ENCODE measurements at places on chromosomes 7 and 10.
A peak's percentile ranks its signal among the peaks of the same experiment; 100 is the strongest.

DNA sequence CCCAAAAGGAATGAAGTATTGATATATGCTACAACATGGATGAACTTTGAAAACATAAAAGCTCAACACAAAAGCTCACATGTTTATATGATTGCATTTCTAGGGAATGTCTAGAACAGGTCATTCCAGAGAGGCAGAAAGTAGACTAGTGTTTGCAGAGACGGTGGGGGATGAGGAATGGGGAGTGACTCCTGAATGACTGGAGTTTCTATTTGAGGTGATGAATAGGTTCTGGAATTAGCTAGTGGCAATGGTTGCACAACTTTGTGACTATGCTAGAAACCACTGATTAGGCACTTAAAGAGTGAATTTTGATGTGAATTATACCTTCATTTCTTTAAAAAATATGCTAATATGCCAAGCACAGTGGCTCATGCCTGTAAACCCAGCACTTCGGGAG lies 6.9 kb downstream of the KPNA7 start:
- DNase-seq, result peak; percentile 86

GRCh38 chr10:14407567-14407966 lies 76.8 kb upstream of the FRMD4A start:
- no peak for DNase-seq

GRCh38 chr10:22849077-22849805 lies 78.6 kb upstream of the ARMC3 start:
- DNase-seq, result no peak

GRCh38 chr7:111953611-111954010 lies 252.6 kb downstream of the DOCK4 start:
- no peak for DNase-seq

DNA sequence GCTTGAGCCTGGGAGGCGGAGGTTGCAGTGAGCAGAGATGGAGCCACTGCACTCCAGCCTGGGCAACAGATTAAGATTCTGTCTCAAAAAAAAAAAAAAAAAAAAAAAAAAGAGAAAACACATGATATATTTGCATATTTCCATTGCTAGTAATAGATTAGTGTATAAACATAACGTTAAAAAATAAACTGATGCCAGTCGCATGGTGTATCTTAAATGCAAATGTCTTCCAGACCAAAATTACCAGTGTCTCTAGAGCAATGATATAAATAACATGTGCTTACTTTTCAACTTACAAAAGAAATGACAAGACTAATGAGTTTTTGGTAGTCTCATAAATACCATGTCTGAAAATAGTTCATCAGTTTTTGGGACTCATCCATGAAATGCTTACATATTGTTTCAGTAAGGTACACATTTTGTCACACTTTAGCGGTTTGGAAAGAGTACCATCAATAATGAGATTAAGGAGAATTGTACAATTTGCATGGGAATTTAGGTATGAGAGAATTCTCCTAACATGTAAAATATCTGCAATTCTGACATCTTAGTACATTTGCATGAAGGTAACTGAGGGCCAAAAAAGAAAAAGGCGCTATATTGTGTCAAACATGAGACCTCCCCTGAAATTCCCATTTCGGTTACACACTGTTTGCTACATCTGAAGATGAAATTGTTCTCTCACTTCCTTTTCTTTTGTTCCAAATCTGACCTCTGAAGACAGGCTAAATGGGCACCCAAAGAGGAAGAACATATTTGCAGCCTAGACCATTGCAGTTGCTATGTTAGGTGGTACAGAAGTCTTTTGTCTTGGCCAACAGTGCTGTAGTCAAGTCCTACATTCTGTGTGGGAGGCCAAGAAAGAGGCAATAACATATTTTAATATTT lies 51.5 kb upstream of the PIP4K2A start:
- no peak for DNase-seq

GRCh38 chr10:51620131-51620530 lies 79.3 kb downstream of the CSTF2T start:
- no peak for DNase-seq

GRCh38 chr10:4051011-4051640 lies 266.1 kb upstream of the KLF6 start:
- no peak for DNase-seq

DNA sequence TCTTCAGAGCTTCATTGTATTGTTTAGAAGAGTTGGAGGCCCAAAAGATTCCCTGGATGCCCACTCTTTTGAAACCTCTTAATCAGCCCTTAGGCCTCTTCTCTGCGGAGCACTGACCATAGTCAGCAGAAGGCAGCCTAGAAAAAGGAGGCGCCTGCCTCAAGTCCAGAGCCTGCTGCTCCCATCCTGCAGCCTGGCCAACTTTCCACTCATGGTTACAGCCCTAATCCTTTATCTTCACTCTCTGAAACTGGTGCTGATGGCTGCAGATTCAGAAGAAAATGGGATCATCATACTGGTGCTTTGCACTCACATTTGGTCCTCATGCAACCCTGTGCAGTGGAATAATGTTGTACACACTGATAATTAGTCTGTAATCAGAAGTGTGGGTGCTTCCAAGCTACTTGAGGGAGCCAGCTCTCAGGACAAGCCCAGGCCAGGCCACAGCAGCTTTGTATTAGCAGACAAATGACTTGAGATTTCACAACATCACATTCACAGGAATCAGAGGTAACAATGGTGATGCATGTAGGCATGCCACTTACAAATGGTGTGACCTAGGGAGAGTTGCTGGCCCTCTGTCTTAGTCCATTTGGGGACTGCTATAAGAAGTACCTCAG lies 272.9 kb downstream of the GALNT17 start:
- no peak for DNase-seq

- no peak for DNase-seq
These were observed 31.0 kb downstream of the HHEX start for GRCh38 chr10:92720831-92721165.

DNA sequence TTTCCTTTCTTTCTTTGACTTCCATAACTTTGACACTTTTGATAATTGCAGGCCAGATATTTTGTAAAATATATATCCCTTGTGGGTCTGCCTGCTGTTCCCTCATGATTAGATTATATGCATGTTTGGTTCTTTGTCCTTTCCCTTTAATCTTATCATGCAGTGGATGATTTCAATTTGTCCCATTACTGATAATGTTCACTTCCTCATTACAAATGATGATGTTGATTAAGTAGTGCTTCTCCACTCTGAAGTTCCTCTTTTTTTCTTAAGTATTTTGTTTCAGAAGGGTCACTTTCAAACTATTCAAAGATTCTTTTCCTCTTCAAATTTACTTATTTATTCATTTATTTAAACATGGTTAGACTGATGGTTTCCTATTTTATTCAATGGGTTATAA lies 898.1 kb downstream of the XPNPEP1 start:
- no peak for DNase-seq

- no peak for DNase-seq
These were observed 18.3 kb upstream of the ST8SIA6 start for GRCh38 chr10:17472481-17473227.

DNA sequence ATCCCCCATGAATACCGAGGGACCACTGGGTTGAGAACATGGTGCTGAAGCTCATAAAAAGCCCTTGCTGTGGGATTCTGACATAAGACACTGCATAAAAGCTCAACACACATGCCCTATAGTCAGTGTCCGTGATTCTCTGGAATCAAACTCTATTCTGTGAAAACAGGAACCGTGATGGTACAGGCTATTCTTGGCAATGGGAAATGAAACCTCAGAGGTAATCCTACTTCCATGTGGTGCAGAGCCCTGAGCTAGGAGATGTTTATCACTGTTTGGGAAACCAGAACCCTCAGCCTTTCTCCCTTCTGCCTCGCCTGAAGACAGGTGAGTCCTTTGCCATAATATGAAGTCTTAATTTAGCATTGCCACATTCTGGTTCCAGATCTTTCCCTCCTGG lies 80.8 kb upstream of the PRSS1 start:
- DNase-seq, result no peak

GRCh38 chr7:15652776-15653290 lies 33.6 kb downstream of the MEOX2 start:
- no peak for DNase-seq

- DNase-seq, result no peak
These were observed 15.1 kb downstream of the LRRTM3 start for GRCh38 chr10:66940965-66941364.

GRCh38 chr7:84738583-84739150 lies 448.2 kb downstream of the SEMA3D start:
- no peak for DNase-seq

DNA sequence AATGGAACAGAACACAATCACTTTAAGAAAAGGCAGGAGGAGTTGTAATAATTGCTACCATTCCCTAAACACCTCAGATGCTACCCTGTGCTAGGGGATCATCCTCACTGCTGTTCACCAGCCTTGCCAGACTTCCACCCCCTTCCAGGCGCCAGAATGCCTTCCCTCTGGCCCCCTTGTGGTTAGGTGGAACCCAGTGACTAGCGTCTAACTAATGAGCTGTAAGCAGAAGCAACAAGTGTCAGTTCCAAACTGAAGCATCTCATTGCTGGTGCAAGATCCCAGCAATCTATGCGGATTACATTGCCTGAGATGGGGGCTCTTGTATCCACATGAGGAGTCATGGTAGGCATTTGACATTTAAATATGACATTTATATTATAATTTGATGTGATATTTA lies 86.6 kb downstream of the FRMD4A start:
- no peak for DNase-seq

GRCh38 chr10:84996580-84996979 lies 668.2 kb downstream of the CCSER2 start:
- DNase-seq, result no peak

DNA sequence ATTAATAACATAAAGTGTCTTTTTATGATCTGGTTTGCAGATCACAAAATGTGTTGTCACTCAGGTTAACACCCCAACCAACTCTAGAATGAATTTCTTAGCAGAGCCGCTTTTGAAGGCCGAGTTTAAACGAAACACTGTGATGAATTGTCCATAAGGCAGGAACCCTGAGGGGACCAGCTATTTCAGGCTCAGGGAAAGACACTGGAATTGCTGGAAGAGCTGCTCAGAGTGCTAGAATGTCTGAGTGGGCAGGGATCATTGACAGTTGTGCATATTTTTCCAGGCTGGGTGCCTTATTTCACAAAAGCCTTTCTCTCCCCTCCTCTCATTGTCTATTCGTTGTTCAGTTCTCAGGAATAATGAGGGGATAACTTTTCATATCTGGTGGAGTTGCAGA lies 68.7 kb upstream of the PRKG1 start:
- no peak for DNase-seq

DNA sequence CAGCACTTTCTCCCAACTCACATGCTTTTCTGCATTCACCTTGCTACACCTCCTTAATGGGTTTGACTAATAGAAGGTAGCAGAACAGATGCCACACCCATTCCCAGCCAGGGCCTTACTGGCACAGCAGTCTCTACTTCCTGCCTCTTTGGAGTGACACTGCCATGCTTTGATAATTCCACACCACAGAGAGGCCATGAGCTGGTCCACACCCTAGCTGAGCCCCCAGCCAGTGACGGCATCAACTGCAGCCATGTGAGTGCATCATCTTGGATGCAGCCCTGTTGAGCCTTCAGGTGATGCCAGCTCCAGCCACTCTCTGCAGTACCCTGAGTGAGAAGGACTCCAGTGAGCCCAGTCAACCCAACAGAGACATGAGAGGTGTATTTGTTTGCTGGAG lies 27.5 kb upstream of the EZH2 start:
- DNase-seq, result no peak

DNA sequence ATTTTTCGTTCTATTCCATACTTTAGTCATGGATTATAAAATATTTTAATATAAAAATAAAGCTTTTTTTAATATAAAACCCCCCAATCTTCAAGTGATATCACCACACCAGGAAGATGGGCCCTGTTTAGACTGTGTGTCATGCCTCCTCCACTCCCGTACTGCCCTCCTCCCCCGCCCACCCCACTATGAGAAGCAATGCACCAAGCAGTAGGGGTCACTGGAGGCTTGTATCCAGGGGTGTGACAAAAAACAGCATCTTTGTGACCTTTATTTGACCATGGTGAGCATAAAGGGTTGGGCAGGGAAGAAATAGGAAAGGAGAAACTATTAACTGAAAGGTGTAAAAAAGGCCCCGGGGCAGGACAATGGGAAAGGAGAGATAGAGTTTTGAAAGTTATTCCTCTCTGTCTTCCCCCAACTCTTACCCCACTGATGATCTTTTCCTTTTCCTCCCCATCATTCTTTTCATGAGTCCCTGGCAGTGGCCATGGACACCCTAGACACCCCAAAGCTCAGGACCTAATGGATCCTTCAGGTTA lies 3.5 kb downstream of the PITX3 start:
- DNase-seq, result no peak

DNA sequence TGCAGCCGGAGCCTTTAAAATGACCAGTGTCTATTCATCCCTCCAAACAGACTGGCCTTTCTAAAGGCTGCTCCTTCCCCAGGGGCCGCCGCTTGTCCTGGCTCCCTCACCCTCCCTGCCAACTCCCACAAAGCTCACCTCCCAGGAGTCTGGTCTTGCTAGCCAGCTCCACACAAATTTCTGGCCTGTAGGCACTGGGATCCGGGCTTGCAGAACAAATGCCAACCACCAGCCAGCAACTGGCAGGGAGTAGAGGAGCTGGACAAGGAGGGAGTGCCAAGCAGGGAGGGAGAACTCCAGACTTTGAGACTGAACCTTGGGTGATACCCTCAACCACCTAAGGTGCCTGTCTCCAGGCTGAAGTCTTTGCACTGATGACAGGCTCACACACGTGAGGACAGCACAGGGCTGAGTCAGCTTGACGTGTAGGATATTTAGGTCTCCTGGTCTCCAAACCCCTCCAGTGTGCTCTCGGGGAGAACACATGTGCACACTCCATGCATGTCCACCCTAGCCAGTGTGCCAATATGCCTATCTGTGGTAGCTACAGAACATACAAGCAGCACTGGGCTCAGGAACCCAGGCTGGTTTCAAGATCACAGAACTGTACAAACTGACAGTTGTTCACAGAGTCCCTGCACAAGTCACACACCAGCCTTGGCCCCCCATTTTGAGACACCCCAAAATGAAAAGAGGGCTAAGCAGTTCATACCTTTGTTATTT lies 6.0 kb downstream of the PAX2 start:
- DNase-seq, result no peak

DNA sequence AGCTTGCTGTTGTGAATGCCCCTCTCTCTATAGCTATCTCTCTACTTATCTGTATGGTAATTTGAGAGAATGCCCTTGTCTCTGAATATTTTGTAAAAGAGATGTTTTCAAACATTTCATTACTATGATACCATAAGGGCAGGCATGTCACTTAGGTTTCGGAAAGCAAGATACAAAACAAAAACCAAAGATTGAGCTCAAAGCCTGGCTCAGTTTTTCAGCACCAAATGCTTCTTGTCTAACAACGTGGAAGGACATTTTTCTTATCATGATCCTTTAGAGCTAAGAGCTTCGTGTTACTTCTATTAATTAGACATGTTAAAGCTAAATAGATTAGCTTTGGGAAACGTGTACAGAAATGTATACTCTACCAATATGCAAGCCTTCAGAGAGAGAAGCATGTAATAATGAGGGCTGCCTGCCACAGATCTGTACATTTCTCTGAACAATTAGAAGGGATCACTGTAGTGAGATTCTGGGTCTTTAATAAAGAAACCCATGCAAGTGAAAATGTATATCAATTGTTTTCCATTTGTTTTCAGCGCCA lies 148.9 kb downstream of the ARID5B start:
- DNase-seq, result no peak

- DNase-seq, result no peak
These were observed 53.9 kb downstream of the BTAF1 start for GRCh38 chr10:91977491-91977890.
